CD4-positive, alpha-beta T cell treated with Interleukin-21 for 1 hour (primary cell): ENCODE measurements at places on chromosomes 4 and X.

- no peak for DNase-seq
These were observed 300.0 kb upstream of the RASGEF1B start for GRCh38 chr4:81771721-81772120.

DNA sequence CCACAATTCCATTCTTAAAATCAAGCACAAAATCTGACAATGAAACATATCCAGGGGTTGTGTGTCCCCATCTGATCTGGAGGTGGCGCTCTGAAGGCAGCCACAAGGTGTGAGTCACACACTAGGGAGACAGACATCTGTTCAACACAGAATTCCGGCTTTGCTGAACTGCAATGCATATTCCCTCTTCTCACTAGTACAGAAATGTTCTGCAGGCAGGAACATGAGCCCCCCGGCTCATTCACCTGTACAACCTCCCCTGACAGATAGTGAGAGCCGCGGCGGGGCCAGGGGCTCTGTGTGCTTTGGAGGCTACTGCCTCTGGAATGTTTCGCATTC is 41.9 kb downstream of the WDR1 start:
- no peak for DNase-seq

DNA sequence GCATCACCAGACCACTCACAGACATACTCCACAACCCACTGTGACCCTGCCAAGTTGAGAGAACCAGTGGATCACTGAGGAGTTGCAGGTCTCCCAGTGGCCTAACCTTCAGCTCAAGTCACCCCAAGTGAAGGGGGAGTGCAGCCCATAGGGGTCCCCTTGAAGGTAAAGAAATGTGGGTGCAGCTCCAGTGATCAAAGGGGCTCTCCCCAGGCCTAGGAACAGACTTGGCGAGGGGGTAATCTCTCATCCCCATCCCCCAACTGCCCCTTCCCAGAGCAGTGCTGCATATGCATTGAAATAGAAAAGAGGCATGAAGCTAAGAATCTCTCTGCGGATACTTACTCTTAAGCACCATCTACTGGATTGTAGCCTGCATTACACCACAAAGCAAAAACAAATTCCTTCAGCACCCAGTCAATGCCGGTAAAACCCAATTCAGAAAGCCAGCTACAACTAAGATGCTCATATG is 27.0 kb downstream of the MAGEE1 start:
- peak; percentile 42 for DNase-seq

DNA sequence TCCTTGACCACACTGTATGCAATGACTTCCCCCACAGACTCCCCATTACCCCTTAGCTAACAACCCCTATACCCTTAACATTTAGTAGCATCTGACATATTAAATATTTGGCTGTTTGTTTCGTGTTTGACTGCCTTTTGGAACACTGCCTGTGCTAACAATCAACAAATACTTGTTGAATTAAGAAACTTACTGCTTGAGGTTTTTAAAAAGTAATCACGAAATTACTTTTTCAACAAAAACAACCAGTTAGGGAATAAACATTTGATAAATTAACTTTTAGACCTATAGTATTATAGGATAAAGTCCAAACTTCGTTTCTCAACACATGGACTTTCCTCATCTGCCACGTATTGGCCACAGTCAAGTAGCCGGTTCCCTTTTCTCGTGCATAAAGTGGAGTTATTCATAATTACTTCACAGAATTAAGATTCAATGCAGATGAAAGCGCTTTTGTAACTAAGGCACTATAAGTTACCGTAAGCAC is 555 bp upstream of the ELMOD2 start:
- DNase-seq: no peak
